ENCODE measurements at places on chromosomes 13 and 19.

GRCh38 chr13:20441879-20442278, 83.8 kb downstream of the CRYL1 start:
- DNase-seq: no peak

DNA sequence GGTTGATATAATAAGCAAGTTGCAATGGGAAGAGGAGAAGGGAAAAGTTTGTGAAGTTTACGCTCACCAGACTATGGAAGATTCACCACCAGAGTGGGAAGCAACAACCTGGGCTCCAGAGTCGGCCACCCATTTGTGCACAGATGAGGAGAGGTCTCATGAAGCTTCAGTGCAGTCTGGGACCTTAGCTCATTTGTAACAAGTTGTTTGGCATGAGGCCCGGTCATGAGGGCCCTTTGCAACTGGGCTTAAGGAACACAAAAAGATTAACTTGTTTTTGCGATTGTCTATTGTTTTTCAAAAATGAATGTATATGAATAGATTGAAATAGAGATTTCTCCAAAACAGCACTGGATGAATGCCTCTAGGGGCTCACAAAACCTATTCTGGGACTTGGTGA, 94.2 kb downstream of the ZNF737 start:
- no peak for DNase-seq

DNA sequence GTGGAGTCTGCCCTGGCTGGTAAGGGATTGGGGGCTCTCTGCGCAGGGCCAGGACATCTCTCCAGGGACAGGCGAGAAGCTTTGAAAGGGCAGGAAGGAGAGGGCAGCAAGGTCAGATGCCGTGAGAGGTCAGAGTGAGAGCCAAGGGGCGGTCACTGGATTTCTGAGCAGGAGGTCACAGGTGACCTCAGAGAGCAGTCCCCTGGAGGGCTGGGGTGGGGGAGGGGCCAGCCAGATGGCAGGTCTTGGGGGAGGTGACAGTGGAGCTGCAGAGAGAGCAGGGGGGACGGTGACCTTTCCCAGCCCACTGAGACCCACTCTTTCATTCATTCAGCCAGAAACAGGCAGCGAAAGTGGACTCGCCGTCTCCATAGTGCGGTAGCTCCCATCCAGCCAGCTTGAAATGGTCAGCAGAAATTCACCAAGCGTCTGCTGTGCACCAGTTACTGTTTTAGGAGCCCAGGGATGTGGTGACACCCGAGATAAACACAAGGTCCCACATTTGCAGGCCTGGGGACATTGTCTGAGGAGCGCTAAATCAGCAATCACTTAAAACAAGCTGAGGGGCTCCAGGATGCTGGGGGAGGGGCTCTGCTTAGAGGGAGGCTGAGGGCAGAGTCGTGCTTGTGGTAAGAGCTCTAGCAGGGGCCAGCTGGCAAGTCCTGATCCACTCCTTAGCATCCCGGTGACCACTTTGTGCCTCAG, 10.2 kb downstream of the CARM1 start:
- DNase-seq: no peak

- peak; percentile 68 for DNase-seq
Observed at GRCh38 chr13:103188713-103189326, 122.6 kb upstream of the SLC10A2 start.
